ENCODE measurements at places on chromosomes 3 and 15.

- DNase-seq: no peak
Observed at GRCh38 chr15:67024314-67024997, 40.9 kb upstream of the SMAD3 start.

DNA sequence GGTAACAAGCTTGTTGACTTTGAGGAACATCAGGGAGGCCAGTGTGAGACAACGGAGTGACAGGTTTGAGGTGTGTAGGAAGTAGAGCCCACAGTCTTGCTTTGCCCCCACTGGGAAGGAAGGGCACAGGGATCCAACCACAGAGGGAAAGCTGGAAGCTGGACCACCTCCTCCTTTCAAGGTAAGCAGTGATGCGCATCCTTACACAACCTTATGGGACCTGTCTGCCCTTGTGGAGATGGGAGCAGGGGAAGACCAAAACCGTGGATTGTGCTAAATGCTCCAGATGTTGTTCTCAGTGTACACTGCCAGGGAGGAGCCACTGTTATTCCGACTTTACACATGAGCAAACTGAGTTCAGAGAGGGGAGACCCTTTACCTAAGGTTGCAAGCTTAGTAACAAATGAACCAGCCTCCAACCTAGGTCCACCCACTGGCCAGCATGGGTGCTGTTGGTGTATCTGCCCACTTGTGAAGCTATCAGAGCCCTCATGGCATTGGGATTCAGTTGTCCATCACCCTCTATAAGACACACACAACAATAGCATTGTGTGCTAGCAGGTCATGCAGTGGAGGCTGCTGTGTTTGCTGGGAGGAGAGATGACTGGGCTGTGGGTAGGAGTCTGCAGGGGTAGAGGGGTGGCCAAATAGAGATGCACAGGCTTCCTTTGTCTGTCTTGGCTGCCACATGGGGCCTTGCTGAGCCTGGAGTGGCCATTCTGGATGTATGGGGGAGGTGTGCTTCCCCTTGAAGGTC, 586 bp upstream of the LSMEM2 start:
- DNase-seq: no peak

DNA sequence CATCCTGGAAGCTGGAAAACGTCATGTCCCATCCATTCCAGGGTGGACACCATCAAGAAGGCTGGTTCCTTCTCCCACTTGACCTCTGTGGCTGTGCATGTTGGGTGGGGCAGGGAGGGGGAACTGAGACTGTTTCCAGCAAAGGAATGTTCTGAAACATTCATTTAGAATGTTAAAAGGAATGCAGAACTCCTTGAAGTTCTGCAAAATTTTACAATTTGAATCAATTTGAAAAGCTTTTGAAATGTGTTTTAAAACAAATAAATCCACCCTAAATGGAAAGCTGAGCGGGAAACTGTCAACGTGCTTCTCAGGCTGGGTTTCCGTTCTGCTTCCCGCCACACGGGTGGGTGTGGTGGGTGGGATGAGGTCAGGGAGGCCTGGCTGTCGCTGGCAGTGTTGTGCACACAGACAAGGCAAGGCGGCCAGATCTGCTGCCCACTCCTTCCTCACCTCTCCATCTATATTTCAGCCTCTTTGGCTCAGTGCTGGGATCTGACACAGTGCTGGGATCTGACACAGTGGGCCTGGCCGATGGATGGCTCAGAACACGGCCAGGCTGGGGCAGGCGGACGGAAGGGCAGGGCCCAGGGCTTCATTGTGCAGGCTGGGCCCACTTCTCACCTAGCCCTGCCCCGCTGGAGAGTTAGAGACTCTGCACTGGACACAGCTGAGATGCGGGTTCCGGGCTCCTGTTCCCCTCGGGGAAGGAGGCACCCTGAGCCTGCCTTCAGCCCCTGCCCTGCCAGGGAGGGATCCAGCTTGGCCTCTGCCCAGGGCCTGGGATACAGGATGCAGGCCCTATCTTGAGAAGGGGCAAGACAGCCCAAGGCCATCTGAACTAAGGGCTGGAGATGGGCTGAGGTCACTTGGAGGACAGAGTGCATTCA, 110.4 kb downstream of the TMEM266 start:
- no peak for DNase-seq

GRCh38 chr3:15703346-15703745, 94.4 kb downstream of the ANKRD28 start:
- DNase-seq: no peak

DNA sequence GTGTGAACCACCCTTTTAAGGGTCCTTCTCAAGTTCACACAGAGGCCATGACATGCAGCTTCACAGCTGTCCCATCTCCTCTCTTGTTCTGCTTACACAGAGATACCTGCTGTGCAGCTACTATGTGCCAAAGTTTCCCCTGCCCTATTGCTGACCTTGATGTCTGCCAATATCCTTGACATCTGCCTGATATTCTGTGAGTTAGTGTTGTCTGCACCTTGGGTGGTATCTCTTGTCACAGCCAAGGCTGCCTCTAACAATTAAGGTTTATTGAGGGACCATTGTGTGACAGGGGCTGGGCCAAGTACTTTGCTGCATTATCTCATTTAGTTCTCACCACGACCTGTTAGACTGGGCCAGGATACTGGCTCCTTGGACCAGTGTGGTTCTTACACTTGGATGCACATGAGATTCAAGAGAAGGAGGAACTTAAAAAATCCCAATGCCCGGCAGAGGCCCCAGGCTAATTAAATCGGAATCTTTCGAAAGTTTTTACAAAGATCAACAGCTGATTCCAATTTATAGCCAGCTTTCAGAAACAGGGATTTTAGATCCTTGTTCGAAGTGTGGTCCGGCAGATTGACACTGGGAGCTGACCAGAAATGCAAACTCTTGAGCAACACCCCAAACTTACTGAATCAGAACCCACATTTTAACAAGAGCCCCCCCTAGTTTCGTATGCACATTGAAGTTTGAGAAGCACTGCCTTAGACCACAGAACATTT, 178.6 kb downstream of the SATB1 start:
- DNase-seq: no peak

All from stimulated activated CD4-positive, alpha-beta T cell treated with anti-CD3 and anti-CD28 coated beads, TNF-alpha, amount 100 ng/mL, for 48 hours (primary cell).